ENCODE measurements at places on chromosomes 11 and 22.
A peak's percentile ranks its signal among the peaks of the same experiment; 100 is the strongest.

- no peak for DNase-seq
Observed at GRCh38 chr11:116130122-116130521, 625.9 kb upstream of the CADM1 start.

DNA sequence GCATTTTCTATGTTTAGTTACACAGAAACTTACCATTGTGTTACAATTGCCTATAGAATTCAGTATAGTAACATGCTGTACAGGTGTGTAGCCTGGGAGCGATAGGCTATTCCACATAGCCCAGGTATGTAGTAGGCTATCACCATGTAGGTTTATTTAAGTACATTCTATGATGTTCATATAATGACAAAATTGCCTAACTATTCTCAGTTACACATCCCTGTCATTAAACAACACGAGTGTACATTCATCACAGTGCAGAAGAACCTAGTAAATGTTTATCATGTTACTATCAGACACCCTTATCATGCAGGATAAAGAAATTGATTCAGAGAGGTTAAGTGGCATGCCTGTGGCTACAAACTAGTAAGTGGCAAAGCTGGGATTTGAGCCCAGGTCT lies 28.4 kb upstream of the BMAL1 start:
- DNase-seq = no peak

GRCh38 chr11:21371044-21371443 lies 701.7 kb downstream of the NELL1 start:
- DNase-seq = no peak

DNA sequence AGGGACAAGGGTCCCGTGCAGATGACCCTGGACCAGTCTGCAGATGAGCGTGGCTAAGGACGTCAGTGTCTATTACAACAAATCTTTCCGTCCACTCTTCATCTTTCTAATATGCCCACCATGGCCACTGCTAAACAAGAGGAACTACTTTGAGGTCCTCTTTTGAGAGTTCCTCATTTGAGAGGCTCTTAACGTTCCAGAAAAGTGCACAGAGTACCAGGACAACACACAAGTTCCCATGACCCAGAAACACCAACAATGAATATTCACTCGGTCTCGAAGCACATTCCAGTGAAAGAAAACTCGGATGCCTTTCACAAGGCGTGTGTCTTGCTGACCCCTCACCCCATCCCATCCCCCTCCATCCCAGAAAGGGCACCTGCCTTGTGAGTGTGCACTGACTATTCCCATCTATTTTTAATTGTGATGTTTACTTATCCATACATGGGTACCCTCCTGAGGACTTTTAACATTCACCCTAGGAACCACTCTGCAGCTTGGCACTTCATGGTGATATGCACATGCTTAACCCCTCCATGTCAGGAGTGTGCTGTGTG lies 157.0 kb downstream of the SHANK2 start:
- DNase-seq = no peak

GRCh38 chr11:80024119-80024518 lies 583.3 kb upstream of the TENM4 start:
- no peak for DNase-seq

DNA sequence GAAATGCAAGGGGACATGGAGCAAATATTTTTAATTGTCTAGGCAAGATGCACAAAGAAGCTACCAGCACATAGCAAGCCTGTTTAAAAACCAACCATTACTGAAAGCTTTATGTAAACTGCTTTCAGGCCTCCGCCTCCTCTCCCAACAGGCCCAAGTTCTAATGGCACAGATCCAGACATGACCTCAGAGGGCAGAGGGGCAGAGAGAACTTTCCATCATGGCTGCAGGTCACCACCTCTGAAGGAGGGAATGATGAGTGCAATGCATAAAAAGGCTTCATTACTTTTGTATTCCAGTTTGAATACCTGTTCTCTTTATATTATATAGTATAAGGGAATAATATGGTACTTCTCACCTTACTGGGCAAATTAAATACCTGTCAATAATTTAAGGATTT lies 15.2 kb downstream of the DDX17 start:
- no peak for DNase-seq

DNA sequence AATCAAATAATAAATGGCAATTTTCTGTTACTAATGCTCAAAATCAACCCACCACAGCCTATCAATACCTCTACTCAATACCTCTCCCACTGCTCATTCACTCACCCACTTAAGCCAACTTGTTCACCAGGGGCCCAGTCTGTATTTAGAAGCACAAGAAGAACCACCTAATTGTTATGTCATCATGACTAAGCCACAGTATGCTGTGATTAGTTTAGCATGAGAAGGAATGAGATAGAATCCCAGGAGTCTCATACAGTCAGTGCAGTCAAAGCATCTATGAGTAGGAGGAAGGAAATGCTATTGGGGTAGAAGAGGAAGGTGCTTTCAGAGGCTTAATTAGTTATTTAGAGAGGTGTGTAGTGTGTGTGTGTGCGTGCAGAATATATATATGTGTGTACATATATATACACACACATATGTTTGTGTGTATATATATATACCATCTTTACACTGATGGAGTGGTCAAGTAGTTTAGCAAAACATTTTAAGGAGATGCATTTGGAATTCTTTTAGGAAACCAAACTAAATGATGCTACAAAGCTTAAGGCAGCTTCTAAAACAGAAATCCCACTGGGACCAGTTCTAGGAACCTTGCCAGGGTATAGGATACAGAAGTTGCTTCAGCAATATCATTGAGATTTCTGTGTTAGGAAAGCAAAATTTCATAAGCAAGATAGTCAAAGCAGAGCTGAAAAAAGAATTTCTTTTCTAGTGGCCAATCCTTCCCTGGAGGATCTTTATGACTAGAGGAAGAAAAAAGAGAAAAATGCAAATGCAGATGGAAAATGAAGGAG lies 27.5 kb downstream of the KCNA4 start:
- no peak for DNase-seq

GRCh38 chr11:73542175-73542574 lies 55.7 kb downstream of the FAM168A start:
- no peak for DNase-seq

DNA sequence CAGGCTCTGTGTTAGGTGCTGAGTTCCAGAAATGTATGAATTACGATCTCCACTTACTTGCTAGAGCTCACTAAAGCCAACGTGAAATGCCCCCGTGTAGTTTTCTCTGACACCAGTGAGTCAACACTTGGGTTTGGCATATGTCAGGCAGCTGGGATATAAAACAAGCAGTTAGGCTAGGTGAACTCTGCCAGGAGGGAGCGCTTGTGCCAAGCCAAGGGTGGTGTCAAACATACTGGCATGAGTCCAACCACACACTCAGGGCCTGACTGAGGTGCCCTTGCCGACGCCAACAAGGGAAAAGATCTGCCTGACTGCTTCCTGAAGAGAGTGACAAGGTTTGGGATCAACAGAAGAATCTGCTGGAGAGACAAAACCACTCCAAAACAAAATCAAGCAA lies 167.8 kb upstream of the NARS2 start:
- no peak for DNase-seq

DNA sequence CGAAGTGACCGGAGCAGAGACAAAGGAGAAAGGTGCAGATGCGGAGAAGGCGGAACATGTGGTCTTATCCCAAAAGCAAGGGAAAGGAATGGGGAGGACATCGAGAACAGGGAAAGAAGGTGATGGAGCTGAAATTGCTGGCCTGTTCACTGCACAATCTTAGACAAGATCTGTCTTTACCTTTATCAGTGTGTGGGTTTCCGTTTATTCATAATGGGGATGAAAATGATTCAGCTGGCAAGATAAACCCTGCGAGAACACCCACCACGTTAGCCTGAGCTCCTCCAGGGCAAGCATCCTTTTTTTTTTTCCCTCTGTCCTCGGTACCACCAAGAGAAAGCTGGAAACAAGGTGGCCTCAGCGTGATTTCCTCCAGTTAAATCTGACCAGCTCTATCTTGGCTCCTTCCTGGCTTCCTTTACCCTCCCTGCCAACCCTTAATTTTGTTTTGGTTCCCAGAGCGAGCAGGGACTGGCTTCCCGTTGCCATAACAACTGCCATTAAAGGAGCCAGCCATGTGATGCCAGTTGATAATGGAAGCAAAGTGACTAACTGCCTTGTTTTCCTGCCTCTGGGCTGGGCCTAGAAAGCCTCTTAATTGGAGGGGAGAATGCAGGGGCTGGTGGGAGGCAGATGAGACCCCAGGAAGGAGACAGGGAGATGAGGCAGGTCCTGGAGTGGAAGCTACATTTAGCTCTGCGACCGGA lies 4.2 kb downstream of the SGSM1 start:
- DNase-seq = no peak

DNA sequence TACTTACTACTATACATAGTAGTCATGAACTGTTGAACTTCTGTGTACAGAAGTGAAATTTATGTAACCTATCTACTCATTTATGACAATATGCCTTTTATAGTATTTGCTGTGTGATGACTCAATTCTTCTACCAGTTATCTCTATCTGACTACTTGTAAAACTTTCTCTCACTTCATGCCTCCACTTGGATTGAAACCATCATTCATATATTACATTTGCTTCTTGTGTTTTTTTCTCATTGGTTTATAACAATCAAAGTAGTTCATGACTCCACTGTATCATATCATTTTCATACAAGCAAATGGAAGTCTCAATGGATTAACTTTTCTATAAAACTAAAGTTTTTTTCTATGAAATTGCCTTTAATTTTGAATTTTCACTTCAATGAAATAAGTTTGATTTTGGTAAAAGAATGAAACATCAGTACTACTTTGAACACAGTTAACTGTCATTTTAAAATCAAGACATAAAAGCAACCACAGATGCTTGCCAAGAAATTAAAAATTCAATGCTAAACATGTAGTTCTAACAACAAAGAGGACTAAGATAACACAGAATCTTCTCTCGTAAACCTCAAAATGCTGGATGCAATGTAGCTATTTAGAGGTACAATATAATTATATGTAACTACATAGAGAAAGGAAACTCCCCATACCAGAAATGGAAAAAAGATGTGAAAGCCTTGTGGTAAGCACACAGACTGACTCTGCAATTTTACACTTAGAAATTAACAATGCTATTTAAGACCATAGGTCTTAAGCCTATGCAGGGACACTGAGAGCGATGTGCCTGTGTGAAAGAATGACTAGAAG lies 27.6 kb upstream of the EXPH5 start:
- DNase-seq = no peak

DNA sequence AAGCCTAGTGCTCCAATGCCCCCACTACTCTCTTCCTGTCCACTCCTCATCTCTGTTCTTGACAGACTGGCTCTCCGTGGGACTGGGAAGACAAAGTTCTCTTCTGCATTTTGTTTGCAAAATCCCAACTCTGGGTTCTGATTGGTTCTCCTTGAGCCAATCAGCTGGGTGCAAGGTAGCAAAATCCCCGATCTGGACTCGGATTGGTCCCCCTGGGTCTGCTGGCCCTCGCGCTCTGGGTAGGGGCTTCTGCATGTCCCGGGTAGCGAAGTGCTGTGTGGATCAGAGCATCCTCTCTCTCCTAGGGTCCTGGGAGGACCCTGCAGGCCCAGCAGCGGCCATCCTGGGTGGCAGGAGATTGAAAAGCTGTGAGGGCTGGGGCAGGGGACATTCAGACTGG lies 22.3 kb upstream of the A4GALT start:
- DNase-seq = no peak

DNA sequence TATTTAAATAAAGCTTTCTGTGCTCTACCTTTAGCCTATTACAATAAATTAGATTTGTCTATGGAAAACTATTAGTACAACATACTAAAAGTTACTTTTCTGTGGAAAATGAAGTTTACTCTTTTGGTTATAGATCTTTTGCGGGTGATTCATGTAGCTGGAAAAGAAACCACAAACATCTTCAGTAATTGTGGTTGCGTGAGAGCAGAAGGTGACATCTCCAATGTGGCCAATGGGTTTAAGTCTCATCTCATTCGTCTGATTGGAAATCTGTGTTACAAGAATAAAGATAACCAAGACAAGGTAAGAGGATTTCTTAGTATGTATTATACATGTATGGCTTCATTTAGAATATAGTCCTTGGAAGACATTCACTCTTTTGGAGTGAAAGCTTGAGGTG lies 68.6 kb downstream of the ATXN10 start:
- DNase-seq = no peak

DNA sequence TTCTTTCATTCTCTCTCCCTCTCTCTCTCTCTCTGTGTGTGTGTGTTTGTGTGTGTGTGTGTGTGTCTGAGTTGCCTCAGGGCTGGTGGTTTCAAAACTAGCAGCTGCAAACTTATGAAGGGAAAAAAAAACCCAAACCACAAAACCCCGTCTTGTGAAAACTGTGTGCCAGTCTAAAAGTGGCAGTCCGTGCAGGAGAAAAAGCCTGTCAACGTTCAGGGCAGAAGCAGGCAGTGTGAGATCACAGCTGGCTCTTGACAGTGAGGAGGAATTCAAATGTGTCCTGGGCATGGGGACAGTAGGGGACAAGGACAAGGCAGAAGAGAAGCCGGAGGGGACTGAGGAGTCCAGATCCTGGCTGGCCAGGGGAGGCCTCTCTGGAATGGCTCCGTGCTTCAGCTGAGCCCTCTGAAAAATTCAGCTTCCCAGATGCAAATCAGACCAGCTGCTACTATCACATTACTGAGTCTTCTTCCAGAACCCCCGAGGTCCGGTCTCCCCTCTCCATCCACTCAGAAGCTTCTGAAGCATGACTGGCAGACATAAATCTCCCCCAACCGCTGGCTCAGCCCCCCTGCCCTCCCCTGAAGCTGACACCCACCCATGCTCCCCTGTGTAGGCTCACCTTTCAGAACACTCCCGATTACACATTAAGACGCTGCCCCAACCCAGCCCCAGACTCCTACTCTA lies 31.9 kb downstream of the FLI1 start:
- peak; percentile 93 for DNase-seq

DNA sequence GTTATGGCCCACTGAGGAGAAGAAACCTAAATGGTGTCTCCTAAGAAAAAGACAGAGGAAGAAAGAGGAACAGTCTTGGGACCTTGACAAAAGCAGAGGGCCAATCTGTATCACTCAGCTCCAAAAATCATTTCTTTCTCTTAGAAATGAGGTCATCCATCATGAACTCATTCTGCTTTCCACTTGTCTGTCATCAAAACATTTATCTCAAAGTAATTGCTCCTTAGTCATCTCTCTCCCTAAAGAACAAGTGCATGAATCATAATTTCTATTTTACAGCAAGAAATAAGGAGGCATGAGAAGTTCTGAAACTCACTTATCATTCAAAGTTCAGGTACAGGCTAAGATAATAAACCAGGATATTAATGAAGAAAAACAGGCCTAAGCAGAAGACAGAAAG lies 375.6 kb downstream of the KCNA4 start:
- no peak for DNase-seq

DNA sequence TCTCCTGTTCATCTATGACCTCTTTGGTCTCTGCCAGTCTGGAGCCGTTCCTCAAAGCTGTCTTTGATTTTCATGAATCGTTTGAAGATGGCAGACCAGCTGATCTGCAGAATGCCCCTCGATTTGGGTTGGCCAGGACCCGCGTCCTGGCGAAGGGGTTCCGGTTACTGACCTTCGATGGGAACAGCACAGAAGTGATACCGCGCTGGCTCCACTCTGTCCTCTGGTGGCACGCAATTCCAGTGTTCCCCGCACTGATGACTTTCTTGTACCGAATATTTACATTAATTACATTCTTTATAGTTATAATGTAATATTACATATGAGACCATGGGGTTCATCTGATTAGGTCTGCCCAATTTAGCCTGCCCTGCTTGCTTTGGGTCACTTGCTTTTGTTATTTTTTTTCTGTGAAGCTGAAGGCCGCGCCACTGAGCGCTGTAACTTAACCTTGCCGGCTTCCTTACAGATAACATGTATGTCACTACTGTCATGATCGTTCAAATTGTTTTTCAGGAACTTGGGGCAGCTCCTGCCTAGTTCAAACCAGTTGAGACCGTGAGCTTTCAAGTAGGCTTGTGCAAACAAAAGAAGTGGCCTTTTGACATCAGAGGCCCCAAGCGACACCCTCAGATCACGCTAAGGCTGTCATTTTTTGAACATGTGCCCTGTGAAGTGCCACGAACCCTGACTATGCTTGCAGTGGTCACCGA lies 4.1 kb upstream of the USP18 start:
- no peak for DNase-seq

All from HL-60 (cell line).